ENCODE measurements at places on chromosomes 3 and 15. TPM values are rescaled to one million over a fixed set of nuclear protein-coding genes. Genes with fewer than 3 reads are reported as not detected.

Gene PLCB2
- total RNA-seq: 6.0 TPM

Gene C2CD4A
- total RNA-seq: not detected

Gene GREM1
- total RNA-seq: 0.12 TPM

Gene RETNLB
- total RNA-seq: not detected

Gene SERPINI2
- 0.83 TPM for total RNA-seq

Gene NR2E3
- total RNA-seq: 0.20 TPM

Gene UBA7
- 84.5 TPM for total RNA-seq

Gene PRR23B
- not detected for total RNA-seq

Gene SCAANT1
- not detected for total RNA-seq

Gene SCAPER
- 31.5 TPM for total RNA-seq

Gene KCNMB3
- total RNA-seq: 1.6 TPM

Gene ZMYND10
- total RNA-seq: 75.1 TPM

Gene CNBP
- 530 TPM for total RNA-seq

Gene MNS1
- total RNA-seq: 6.2 TPM

Gene PAQR5
- total RNA-seq: 1.7 TPM

Gene CCDC50
- 78.0 TPM for total RNA-seq

Gene PRSS50
- 0.35 TPM for total RNA-seq

Gene CHRNB4
- not detected for total RNA-seq

Gene ROPN1
- not detected for total RNA-seq

Gene ERICH6
- total RNA-seq: not detected

Gene PP2D1
- total RNA-seq: not detected

Gene CYP8B1
- not detected for total RNA-seq

Gene PTX3
- 1.8 TPM for total RNA-seq
